Sigmoid colon (tissue), 7 donors: ENCODE measurements at places on chromosomes 12 and 14. TPM values are rescaled to one million over a fixed set of nuclear protein-coding genes. Genes with fewer than 3 reads are reported as not detected.

Gene SMCO3
- total RNA-seq = 1.1 TPM

Gene PIANP
- total RNA-seq = 0.27 TPM

DNA sequence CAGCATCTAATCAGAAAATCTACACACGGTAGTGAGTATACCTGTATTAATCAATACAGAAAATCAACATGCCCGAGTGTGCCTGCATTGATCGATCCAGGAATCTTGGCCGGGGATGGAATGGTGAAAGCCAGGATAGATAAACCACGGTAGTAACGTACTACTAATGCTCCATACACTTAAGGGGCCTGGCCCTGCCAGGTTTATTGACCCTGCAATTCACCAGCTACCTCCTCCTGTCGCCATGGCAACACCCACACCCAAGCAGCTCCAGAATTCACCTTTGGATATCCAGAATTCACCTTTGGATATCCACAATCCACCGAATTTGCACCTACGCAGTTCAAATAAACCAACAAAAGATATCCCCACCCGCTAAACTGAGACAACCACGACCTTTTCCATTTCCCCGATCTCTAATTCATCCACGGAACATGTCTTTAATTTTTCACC is 14.8 kb upstream of the CALM1 start:
- peak; percentile 80 for DNase-seq

Gene BDKRB1
- 1.1 TPM for total RNA-seq

Gene CLEC4C
- total RNA-seq = not detected

Gene CHGA
- 5.0 TPM for total RNA-seq

- DNase-seq = no peak
These were observed 910 bp upstream of the SRP54 start for GRCh38 chr14:34981743-34982420.

Gene CEBPE
- not detected for total RNA-seq

GRCh38 chr14:88005050-88005481 is at the start of gene GPR65:
GPR65 (plus strand) TSS chr14:88005135; CDS start chr14:88010848, 5,713 bp downstream.
- no peak for DNase-seq

Gene MIPOL1
- 11.7 TPM for total RNA-seq

DNA sequence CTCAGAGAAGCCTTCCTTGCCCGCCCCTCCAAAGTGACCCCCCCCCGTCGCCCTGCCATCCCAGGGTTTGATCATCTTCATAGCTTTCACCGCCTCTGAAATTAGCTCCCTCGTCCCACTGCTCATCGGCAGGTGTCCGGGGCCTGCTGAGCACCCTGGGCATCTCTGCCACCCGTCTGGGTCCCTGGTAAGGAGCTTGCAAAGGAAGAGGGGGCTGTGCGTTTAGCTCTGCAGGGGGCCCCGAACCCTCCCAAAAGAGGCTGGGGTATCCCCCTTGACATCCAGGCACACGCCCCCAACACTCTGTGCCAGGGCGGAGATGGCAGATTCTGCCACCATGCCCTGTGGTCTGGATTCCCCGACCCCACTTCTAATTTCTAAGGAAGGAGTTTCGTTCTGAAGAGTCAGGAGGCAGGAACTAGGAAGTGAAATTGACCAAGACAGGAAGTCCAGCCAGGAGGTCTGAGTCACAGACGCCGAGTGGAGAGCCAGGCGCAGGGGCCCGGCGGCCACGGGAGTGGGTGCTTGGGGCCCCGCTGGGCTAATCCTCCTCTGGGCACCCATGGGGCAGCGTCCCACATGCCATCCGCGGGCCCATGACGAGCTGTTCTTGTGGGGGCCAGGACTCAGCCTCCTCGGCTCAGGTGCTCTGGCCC is 95.7 kb downstream of the RFLNA start:
- peak; percentile 89 for DNase-seq

- DNase-seq = no peak
These were observed 93.3 kb upstream of the RIC8B start for GRCh38 chr12:106681210-106681609.

- DNase-seq = no peak
These were observed 33.1 kb downstream of the DAAM1 start for GRCh38 chr14:59221568-59221967.

DNA sequence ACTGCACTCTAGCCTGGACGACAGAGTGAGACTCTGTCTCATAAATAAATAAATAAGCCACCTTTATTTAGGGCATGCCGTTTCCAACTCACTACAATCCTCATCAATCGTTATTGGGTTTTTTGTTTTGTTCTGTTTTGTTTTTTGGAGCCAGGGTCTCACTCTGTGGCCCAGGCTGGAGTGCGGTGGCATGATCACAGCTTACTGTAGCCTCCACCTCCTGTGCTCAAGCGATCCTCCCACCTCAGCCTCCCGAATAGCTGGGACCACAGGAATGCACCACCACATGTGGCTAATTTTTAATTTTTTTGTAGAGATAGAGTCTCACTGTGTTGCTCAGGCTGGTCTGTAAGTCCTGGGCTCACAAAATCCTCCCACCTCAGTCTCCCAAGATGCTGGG is 3.6 kb upstream of the ANAPC5 start:
- DNase-seq = no peak

- DNase-seq = no peak
These were observed 27.6 kb upstream of the ETV6 start for GRCh38 chr12:11621797-11622423.

Gene NR4A1
- 41.7 TPM for total RNA-seq

DNA sequence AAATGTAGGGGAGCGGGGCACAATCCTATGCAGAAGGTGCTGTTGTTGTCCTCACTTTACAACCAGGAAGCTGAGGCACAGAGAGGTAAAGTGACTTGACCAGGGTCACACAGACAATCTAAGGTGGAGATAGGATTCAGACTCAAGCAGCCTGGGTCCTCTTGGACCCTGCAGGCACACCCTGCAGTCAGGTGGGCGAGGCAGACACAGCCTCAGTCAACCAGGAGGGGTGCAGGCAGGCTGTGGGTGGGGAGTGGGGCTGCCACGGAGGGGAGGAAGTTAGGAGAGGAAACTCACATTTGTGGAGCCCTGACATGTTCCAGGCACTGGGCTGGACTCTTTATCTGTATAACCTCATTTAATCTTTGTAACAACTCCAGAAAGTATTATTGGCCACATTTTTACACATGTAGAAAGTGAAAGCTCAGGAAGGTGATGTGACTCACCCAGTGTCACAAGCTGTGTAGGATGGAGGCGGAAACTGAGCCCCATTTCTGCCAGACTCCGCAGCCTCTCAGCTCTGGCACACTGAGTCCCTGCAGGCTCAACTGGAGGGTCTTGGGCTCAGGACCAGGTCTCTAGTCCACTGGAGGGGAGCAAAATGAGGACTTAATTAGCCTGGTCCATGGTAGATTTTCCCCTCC is 24.9 kb upstream of the CHGA start:
- DNase-seq = no peak

DNA sequence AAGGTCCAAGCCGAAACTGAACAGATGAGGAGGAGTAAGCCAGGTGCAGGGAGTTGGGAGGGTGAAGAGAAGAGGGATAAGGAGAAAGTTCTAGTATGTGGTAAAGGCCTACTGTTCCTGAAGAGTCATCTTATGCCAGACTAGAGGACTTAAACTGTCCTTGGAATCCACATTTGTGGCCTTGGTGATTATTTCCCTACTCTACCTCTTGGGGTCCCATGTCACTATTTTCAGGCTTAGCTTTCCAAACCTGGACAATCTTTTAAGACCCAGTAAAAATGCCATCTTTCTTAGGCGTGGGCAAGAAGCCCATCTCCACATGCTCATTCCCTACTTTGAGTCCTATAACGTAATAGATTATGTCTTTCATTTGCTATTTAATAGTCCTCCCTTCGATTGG is 40.1 kb upstream of the CRY1 start:
- DNase-seq = no peak

DNA sequence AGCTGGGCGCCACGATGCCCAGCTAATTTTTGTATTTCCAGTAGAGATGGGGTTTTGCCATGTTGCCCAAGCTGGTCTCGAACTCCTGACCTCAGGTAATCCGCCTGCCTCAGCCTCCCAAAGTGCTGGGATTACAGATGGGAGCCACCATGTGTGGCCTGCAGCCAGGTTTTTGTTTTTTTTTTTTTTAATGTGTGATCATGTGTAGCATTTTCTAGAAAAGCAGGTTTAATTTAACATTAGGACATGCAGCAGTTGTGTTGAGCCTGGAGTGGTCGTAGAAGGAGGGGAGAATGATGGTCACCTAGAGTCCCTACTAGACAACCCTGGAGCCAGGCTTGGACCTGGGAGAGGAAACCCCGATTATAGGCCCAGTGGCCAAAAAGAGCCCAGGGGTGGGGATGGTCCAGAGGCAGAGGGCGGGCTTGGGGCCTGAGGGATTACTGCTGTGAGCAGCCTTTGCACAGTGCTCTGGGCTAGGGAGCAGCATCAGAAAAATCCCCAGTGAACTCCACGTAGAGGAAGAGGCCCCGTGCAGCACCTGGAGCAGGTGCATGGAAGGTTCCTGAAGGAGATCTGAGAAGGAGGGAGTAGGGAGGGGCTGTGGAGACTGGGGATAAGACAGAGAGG is 13.6 kb downstream of the DLK1 start:
- DNase-seq = peak; percentile 27

Gene RPL10L
- not detected for total RNA-seq

Gene BHLHE41
- total RNA-seq = 6.3 TPM

DNA sequence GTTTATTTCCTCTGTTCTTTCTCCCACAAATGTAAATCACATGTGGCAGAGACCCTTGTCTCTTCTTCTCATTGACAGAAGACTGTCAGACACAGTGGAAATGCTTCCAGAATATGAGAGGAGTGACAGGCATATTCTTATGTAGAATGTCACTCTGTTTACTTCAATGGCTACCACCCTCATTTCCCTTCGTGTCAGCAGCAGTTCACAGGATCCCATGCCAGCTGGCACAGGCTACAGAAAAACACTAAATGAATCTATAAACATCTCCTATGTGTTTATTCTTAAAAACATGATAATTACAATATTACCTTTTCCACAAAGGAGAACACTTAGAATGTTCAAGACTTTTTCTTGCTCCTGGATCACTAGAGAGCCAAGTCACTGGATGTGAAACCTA is 183.8 kb upstream of the CNTN1 start:
- DNase-seq = no peak
